Head of caudate nucleus (tissue), 42 donors: ENCODE measurements at places on chromosomes 6 and 20.

GRCh38 chr6:38714239-38715015, 684 bp upstream of the DNAH8 start:
- DNase-seq, result no peak

DNA sequence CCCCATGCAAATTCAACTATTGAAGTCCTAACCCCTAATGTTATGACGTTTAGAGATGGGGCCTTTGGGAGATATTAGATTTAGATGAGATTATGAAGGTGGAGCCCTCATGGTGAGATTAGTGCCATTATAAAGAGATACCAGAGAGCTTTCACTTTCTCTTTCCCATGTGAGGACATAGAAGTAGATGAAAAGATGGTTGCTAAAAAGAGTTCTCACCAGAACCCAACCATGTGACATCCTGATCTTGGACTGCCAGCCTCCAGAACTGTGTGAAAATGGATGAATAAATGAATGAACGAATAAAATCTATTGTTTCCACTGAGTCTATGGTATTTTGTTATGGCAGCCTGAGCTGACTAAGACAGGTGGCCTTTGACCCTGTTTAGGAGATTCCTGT, 50.6 kb upstream of the FBXO30 start:
- DNase-seq, result no peak

DNA sequence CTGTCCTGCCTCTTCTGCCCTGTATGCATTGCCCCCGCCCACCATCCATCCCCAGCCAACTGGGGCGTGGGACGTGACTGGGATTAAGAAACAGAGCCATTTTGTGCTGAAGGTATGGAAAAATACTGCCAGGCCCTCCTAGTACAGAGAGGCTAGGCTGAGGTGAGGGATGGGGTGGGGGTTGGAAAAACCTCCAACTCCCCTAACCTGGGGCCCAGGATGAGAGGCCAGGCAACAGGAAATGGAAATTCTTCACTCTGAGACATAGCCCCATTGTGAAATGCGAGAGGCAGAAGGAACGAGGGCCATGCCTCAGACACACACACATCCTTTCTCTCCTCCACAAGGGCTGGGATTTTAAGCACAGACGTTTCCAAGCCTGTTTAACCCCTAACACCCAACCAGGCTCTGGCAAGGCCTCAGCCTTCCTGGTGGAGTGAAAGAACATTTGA, 19.9 kb downstream of the KCNK5 start:
- no peak for DNase-seq

DNA sequence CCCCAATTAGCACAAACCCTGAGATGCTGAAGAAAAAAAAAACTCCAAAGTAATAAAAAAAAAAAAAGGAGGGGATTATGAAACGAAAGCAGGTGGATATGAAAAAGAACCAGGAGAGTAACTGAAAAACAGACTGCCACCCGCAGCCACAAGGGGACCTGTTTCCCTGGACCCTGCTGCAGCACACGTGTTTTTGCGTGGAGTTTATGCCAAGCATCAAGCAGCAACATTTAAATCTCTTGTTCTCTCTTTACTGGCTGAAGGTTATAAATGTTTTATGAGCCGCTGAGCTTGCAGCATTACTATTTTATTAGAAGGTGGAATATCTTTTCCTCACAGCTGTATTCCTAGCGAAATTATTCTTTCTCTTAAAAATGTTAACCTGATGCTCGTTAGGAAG, 131.6 kb upstream of the OLIG3 start:
- no peak for DNase-seq

- peak; percentile 69 for DNase-seq
These were observed 1.3 kb upstream of the VNN1 start for GRCh38 chr6:132715204-132715603.

GRCh38 chr20:56870271-56870670, 241.2 kb downstream of the TFAP2C start:
- no peak for DNase-seq

- DNase-seq, result no peak
These were observed 113.9 kb downstream of the FYN start for GRCh38 chr6:111759331-111759835.

DNA sequence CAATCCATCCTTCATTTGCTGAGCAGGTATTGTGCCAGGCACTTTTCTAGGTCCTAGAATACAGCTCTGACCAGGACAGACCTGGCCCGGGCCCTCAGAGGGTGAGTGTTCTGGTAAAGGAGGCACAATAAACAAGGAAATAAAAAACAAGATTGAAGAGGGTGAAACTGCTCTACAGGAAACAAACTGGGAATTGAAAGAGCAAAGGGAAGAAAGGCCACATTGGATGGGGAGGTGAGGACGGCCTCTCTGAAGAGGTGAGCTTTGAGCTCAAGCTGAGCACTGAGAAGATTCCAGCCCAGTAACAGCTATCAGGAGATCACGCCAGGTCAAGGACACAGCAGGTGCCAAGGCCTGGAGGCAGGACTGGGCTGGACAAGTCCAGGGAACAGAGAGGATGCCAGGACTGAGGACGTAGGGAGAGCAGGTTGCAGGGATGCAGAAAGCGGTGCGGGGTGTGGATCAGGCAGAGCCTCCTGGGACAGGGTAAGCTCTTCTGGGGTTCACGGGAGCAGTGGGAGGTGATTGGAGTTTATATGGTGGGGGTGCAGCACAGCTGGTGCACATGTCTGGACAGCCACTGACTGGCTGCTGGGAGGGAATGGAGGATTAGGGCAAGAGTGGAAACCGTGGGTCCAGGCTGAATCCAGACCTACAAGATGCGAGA, 433.3 kb downstream of the PREX1 start:
- DNase-seq, result no peak

DNA sequence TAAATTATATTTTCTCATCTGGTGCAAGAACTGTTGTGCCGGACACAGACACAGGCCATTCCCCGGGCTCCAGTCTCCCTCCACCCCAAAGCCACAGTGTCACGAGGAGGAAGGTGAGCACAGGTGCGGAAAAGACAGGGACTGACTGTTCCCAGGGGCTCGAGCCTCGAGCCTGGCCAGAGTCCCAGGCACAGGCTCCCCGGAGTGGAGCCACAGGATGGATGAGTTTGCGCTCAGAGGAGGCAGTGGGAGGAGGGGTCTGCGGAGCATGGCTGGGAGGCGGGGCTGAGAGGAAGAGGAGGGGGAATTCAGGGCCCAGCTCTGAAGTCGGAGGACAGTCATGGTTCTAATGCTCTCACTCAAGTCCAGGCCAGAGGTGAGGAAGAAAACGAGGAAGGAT, 284.8 kb downstream of the SMOC2 start:
- no peak for DNase-seq

- no peak for DNase-seq
These were observed 29.3 kb downstream of the KCNQ5 start for GRCh38 chr6:72651174-72651573.

GRCh38 chr6:4480788-4481735, 295.1 kb upstream of the CDYL start:
- DNase-seq, result no peak

GRCh38 chr6:3063733-3064700, 4.3 kb upstream of the RIPK1 start:
- peak; percentile 94 for DNase-seq

DNA sequence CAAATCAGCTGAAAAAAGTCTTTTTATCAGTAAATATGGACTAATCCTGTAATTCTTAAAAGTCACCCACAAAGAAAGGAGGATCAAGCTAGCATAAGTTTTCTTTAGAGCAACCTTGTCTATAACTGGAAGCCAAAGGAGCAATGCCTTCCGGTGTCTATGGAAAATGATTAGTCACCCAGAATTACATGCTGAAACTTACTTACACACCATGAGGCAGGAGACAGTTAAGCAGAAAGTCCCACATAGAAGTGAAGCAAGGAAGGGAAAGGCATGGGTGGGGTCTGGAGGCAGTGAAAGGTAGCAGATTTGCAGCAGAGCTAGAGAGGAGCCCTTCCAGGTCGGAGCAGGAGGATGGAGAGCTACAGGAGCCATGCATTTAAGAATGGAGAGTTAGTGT, 153.7 kb upstream of the RIPOR2 start:
- no peak for DNase-seq

GRCh38 chr20:5714261-5715041, 35.8 kb upstream of the SHLD1 start:
- no peak for DNase-seq

- peak; percentile 37 for DNase-seq
These were observed 22.6 kb upstream of the HLA-DQB2 start for GRCh38 chr6:32785781-32786533.

DNA sequence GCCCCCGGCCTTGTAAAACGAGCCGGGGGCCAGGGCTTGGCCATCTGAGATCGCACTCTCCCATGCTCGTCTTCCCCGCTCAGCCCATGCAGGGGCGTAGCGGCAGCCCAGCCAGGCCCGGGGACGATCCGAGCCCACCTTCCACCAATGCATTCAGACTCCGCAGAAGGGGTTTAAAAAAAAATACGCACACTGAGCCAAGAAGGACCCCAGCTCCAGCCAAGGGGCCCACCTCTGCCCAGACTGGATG, 320 bp downstream of the GSTA4 start:
- peak; percentile 59 for DNase-seq

DNA sequence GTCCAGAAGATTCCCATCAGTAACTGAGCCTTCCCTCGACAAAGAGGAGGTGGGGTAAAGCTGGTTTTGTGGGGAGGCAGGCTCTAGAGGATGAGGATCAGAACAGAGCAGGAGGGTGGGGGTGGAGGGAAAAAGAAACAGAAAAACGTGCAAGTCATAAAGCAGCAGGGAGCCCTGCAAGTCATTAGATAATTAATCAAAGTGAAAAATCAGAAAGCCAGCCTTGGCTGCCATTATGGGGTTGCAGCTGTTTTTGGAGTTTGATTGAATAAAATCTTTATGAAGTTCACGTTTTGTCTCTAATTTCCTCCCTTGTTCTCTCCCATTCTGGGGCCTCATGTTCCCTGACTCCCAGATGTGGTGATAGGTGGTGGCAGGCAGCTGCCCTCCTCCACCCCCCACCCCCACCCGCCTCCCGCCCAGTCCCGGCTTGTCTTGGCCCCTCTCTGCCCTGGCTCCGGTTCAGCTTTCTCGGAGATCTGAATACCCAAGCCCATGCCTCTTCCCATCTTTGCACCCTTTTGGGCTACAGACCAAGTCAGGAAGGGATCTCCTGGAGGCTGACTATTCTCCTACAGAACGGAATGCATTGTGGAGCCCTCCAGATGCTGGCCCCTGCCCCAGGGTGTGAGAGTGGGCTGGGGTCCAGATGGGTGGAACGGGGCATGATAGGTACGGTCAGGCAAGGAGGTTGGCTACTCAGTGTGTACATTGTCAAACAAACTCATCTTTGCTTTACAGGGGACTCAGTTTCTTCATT, 141.8 kb downstream of the CDC5L start:
- DNase-seq, result no peak

GRCh38 chr20:63442100-63442493, 30.4 kb downstream of the KCNQ2 start:
- DNase-seq, result peak; percentile 81

- peak; percentile 12 for DNase-seq
These were observed 88.7 kb upstream of the FRMD1 start for GRCh38 chr6:168167431-168168315.

- DNase-seq, result peak; percentile 44
These were observed 30.6 kb upstream of the ZNF184 start for GRCh38 chr6:27503436-27504030.

- no peak for DNase-seq
These were observed 303.9 kb upstream of the SGK1 start for GRCh38 chr6:134621858-134622257.

DNA sequence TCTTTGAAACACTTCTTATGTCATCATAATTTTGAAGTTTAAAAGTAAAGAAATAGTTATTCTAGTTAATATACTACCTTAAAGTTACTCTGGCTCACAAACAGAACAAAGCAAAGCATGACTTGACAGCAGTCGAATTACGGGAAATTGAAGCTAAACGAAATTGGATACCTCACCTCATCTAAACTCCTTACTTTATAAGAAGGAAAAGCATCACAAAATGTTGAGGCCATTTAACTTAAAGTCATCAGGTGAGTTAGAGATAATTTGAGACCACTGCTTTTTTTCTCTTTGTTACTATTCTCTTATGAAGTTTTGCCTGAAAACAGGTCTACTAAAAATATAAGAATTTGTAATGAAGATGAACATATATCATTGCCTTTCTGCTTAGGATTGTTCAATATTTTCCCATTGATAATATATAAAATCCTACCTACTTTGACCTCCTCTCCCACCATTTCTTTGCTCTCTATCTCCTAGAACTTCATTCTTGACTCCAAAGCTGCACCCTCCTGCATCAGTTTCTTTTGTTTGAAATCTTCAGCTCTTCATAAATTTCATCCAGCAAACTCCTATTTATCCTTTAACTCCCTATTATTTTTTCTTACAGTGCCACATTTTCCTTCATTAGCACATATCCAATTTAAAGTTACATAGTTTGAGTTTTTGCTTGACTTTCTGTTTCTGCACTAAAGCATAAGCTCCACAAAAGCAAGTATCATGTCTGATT, 510.7 kb upstream of the ZNF337 start:
- DNase-seq, result no peak

- no peak for DNase-seq
These were observed 113.8 kb downstream of the ATXN1 start for GRCh38 chr6:16647422-16647821.

DNA sequence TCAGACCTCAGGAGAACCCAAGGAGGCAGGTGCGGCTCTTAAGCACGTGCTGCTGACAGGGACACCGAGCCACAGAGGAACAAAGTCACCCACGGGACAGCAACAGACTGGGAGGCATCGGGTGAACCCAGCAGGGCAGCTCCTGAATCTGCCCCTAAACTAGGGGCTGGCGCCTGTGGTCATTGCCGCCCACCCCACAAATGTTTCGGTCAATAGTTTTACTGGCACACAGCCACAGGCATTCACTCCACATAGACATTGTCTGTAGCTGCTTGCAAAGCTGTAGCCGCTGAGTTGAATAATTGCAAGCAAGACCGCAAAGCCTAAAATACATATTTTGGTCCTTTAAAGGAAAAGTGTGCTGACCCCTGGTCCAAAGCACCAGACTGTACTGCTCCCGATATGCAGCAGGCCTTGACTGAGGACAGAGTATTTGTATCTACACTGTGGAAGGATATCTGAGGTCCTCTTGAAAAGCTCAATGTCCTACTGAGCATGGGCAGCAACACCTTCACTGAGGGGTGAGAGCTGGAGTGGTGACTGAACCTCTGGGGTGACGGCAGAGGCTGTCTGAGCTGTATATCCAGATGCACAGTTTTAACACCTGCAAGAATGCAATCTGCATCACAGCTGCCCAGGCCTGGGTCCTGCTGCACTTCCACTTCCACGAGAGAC, 310.3 kb downstream of the THBS2 start:
- no peak for DNase-seq

GRCh38 chr20:41360831-41361756, 5.5 kb downstream of the EMILIN3 start:
- no peak for DNase-seq

- no peak for DNase-seq
These were observed 71.9 kb upstream of the PLCB4 start for GRCh38 chr20:8996817-8997512.

- DNase-seq, result no peak
These were observed 10.8 kb upstream of the CPNE5 start for GRCh38 chr6:36850021-36850420.
